SK-N-SH (cell line): ENCODE measurements at places on chromosomes 7 and 10. TPM values are rescaled to one million over a fixed set of nuclear protein-coding genes. Genes with fewer than 3 reads are reported as not detected.

Gene LIPA
- 43.2 and 63.2 TPM in 2 replicates for polyA plus RNA-seq

Gene CTAGE15
- 0.07 TPM in 1 of 2 replicates, not detected in the other for polyA plus RNA-seq

Gene VSTM4
- 0.39 TPM in 2 replicates for polyA plus RNA-seq

Gene PIP
- polyA plus RNA-seq: not detected in 2 replicates

Gene GUSB
- polyA plus RNA-seq: 67.6 and 96.9 TPM in 2 replicates

Gene CCL26
- not detected in 2 replicates for polyA plus RNA-seq

Gene CCL24
- not detected in 2 replicates for polyA plus RNA-seq

Gene PARP12
- 16.0 and 17.7 TPM in 2 replicates for polyA plus RNA-seq

Gene CRYGN
- polyA plus RNA-seq: not detected in 2 replicates

Gene HDAC9
- 11.6 and 19.8 TPM in 2 replicates for polyA plus RNA-seq

Gene CTBP2
- polyA plus RNA-seq: 51.5 and 69.7 TPM in 2 replicates

Gene CALML5
- not detected in 2 replicates for polyA plus RNA-seq

Gene SAP25
- polyA plus RNA-seq: 1.0 and 1.2 TPM in 2 replicates

Gene FKBP6
- polyA plus RNA-seq: not detected in 2 replicates

Gene CCDC71L
- polyA plus RNA-seq: 25.8 and 30.0 TPM in 2 replicates

Gene PPP1R17
- not detected in 2 replicates for polyA plus RNA-seq

Gene PLAC9
- 0.21 TPM in 1 of 2 replicates, not detected in the other for polyA plus RNA-seq

Gene FKBP9
- 211 and 219 TPM in 2 replicates for polyA plus RNA-seq

Gene PRSS37
- not detected in 2 replicates for polyA plus RNA-seq

Gene COMTD1
- 7.6 and 8.0 TPM in 2 replicates for polyA plus RNA-seq

Gene NOS3
- polyA plus RNA-seq: 0.15 and 0.41 TPM in 2 replicates

Gene VIPR2
- 0.02 TPM in 1 of 2 replicates, not detected in the other for polyA plus RNA-seq

Gene IFIT1B
- 0.03 TPM in 1 of 2 replicates, not detected in the other for polyA plus RNA-seq

Gene OPN4
- polyA plus RNA-seq: 0.03 TPM in 1 of 2 replicates, not detected in the other

Gene MALRD1
- not detected in 2 replicates for polyA plus RNA-seq

Gene ZMIZ2
- 17.8 and 18.1 TPM in 2 replicates for polyA plus RNA-seq

Gene CYP51A1
- 4.3 and 4.7 TPM in 2 replicates for polyA plus RNA-seq

Gene CYP2C18
- polyA plus RNA-seq: not detected in 2 replicates

Gene ICA1
- polyA plus RNA-seq: 2.4 and 5.4 TPM in 2 replicates

Gene TUBAL3
- not detected in 2 replicates for polyA plus RNA-seq

Gene TMEM229A
- polyA plus RNA-seq: 0.35 and 0.88 TPM in 2 replicates

Gene DLX5
- 0.06 TPM in 1 of 2 replicates, not detected in the other for polyA plus RNA-seq

Gene ANKRD30A
- not detected in 2 replicates for polyA plus RNA-seq

Gene CADPS2
- polyA plus RNA-seq: 0.05 TPM in 2 replicates

Gene ANXA8
- polyA plus RNA-seq: 0.15 and 0.41 TPM in 2 replicates

Gene HTR7
- 0.16 and 0.24 TPM in 2 replicates for polyA plus RNA-seq
